Adrenal gland (tissue), 19 donors: ENCODE measurements at places on chromosomes 2 and 18.

GRCh38 chr18:61651145-61651879, 241.5 kb downstream of the RNF152 start:
- no peak for DNase-seq

GRCh38 chr2:30422444-30423040, 24.5 kb upstream of the LCLAT1 start:
- no peak for DNase-seq

DNA sequence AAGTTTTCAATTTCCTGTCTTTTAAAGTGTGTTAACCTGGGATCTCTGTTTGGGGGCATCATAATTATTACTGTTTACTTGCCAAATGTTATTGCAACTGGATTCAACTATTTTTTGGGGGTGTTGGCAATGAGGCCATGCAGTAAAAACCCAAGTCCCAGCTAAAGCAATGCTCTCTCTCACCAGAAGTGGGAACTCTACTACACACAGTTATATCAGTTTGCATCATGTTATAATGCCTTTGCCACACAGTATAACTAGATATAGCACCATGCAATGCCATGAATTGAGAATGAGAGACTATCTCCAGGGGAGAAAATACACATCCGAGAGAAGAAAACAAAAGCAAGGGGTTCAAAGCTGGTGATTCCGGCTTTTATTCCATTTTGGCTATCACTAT, 79.0 kb downstream of the GCA start:
- no peak for DNase-seq

- DNase-seq = no peak
These were observed 104.5 kb upstream of the CDH2 start for GRCh38 chr18:28281400-28281799.

GRCh38 chr2:156673981-156674380, 237.8 kb downstream of the GPD2 start:
- DNase-seq = no peak

DNA sequence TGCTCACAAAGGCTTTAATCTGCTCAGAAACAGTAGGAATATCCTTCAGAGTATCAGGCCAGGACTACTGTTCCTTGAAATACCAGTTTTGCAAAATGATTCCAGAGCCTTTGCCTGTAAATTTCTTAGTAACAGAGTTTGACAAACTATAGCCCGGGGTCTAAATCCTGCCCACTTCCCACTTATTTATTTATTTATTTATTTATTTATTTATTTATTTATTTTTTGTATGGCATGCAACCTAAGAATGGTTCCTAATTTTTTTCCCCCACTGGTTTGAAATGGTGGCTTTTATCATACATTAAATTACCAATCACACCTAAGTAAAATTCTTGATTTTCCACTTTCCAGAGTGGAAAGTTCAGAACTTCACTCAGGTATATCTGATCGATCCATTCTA, 45.6 kb downstream of the KCNG3 start:
- DNase-seq = no peak

DNA sequence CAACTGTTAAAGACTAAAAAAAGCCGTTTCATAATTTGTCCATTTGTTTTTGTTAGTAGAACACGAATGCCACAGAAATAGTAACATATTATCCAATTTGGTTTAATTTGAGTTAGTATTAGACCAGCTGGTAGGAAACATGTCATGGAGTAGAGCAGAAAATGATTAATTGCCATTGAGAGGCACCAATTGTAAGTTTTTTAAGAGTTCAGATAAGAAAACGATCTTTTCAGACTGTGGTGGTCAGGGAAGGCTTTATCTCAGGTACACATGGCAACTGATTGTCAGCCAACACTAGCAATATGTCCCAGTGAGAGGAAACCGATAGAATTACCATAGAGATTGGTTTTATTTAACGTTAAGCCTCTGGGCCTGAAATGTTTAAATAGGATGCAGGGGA, 438.2 kb upstream of the MAP2 start:
- no peak for DNase-seq

DNA sequence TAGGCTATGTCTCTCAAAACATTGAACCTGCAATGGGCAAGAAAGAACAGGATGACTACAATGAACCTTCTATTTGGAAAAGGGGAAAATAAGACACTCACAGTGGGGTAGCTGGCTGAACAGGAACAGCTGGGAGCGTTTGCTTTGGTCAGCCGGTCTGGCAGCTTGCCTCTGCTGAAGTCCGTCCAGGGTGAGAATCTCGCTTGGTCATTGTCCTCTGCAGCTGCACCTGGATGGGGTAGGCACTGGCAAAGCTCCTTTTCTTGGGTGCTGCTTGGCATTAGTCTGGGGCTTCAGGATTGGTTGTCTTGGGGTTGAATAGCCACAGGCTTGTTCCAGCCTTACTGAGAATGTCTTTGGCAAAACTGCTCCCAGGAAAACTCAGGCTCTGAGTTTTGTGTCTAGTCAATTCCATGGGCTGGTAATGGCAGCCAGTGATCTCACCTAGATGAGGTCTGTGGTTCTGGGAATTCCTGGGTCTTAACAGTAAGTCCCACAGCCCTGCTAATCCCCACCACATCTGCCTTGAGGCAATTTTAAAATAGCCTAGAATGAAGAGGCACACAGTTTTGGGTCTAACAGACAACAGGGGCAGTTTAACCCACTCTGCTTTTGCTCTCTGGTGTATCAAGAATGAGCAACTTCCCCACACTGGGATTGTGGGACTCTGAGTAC, 13.4 kb downstream of the NEDD4L start:
- no peak for DNase-seq

- DNase-seq = no peak
These were observed 75.6 kb upstream of the ETAA1 start for GRCh38 chr2:67321588-67321903.

DNA sequence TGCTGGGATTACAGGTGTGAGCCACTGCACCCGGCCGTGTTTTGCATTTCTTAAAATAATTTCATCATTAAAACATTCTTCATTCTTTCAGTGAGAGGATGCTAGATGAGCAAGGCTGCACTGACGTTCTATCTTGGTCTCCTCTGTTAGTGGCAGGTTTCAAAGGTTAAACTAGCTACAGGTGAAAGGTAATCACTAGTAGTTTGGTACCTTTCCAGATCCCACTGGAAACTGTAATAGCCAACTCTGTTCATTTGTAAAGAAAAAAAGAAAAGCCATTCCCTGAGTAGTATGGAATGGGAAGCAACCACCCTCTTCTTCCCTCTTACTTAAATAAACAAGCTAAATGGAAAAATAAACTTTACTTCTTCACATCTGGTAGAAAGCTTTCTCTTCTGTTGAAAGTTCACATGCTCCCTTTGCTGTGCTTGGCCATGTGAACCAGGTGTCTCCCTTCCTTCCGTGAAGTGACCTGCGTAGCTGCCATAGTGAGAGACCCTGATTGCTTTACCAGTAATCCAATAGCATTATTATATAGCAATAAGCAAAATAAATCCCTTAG, 94.0 kb downstream of the GREB1L start:
- no peak for DNase-seq

GRCh38 chr2:220090050-220090449, 462.6 kb downstream of the SLC4A3 start:
- DNase-seq = no peak

- no peak for DNase-seq
These were observed 327.7 kb downstream of the RAD51AP2 start for GRCh38 chr2:17190527-17190926.

DNA sequence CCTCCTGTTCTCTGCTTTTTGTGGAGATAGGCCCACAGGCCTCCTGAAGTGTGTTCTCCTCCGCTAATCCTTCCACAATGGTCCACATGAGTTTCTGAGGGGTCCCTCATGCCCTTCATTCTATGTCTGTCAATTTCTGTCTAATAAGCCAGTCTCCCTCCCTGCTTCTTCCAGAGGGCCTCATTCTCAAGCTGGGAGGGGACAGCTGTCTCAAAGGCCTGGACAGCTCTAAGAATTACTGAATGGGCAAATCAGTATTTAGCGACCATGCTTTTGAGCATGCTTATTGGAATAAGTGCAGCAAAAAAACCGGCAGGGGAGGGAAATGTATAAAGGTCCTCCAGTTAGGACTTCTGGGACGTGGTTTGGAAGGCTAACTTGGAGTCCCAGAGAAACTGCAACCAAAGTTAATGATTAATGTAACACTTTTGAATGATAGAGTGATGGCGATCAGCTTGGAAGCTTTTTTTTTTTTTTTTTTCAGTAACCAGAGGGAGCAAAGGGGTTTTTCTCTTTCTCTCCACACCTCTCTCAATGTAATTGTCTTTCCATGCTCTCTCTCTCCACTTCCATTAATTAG, 890.7 kb upstream of the POU3F3 start:
- DNase-seq = no peak

GRCh38 chr2:143513081-143513480, 383.9 kb downstream of the ARHGAP15 start:
- peak; percentile 26 for DNase-seq

- no peak for DNase-seq
These were observed 221.6 kb downstream of the ALPK2 start for GRCh38 chr18:58407263-58407648.

- DNase-seq = no peak
These were observed 31.8 kb downstream of the CREB1 start for GRCh38 chr2:207561386-207562080.

DNA sequence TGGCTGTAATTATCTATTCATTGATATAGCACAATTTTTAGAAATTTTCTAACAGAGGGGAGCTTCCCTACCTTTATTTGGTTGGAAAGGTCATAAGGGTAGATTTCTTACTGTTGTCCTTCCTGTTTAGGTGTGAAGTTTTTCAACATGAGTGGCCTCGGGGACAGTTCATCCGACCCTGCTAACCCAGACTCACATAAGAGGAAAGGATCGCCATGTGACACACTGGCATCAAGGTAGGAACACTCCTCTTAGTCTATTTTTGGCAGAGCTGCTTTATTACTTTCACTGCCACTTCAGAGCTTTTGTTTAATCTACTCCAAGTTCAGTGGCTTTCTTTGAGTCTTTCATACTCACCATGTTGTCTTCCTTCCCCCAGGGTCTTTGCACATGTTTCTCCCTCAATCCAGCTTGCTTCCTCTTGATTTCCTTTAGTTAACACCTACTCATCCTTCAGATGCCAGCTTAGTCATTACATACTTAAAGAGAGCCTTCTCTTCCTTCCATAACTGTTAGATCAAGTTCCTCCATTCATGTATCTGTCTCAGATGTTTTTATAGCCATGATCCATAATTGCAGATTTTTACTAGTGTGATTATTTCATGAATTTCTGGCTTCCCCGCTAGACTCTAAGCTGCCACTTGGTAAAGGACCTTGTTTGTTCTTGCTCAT, 134.5 kb downstream of the PTRHD1 start:
- no peak for DNase-seq

DNA sequence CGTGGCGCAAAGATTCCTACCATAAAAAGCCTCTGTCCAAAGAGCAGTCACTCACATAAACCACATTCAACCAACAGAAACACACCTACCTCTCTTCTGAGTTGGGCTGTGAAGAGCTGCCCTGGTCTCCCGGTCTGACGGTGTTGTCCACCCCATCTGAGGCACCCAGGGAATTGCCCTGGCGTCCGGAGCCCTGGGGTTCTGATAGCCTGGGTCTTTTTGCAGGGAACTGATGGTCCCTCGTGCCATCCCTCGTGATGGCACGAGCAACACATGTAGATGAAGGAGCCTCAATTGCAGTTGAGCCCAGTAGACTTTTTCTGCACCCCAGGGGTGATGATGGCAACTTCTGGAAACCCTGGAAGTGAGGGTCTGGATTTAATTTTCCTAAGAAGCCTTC, 13.8 kb downstream of the HJURP start:
- DNase-seq = no peak

DNA sequence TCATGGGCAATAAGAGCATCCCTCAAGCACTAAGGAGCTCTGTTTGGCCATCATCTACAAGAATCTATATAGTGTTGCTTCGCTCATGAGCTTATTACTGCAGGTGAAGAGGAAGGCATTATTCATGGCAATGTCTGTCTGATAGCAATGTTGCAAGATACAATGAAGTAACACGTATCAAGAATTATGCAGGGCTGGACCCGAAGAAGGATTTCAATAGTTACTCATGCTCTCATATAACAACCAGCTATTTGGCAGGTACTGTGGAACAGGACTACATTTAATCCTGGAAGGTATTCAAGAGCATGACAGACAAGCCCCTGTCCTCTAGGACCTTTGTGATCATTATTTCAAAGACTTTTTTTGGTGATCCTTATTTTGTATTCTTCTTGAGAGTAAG, 109.6 kb downstream of the LAMA3 start:
- no peak for DNase-seq

GRCh38 chr2:74536166-74536950, 6.6 kb downstream of the HTRA2 start:
- no peak for DNase-seq

GRCh38 chr2:127607399-127607908, 38.5 kb upstream of the GPR17 start:
- DNase-seq = no peak

DNA sequence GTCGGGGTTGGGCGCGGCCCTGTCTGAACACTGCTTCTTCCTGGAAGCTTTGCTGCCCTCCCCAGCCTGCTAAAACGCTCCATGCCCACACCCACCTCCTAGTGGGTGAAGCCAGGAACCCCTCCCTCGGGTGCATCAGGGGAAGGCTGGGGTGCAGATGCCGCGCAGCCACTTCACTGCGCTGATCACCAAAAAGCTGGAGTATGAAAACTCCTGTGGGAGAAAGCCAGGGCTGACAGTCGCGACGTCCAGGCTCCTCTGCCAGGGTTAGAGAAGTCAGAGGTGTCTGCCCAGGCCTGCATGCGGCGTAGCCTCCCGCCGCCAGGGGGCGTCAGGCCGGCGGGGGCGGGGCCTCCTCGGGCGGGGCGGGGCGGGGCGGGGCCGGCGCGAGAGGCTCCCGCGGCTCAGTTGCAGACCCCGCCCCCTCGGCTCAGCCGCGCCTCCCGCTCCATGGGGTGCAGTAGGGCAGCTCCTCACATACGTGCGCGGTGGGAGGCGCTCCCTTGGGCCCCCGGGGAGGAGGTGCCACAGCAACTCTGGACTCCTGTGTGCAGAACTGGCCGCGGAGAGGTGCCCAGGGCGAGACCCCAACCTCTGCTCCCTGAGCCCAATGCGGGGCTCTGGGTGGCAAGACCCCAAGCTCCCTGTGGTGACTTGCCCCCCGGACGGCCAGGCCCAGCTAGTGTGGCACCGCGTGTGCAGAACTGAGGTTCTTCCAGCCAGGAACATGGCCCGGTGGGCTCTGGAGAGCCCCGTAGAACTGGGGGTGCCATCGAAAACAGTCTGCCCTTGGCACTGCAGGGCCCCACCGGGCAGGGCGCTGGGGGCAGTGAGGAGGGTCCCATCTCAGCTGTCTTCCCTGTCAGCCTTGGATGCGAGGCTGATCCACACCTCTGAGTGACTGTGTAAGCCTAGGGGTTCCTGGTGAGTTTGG, 1.8 kb upstream of the RNPEPL1 start:
- peak; percentile 93 for DNase-seq

DNA sequence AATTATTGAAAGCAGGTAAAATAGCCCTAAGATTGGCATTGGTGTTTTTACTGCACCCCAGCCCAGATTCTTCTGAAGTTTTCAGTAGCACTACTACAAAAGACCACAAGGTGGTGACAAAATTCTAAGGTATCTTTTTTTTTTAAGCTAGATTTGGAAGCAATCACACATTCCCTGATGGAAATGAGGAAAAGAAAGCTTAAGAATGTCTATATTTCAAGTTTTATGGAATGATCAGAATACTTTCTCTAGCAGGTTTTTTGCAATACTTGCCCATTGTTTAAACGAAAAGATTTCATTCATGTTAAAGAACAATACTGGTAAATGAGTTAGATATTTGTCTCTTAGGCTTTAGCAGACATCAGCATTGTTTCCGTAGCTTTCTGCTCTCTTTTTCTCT, 32.1 kb upstream of the ZNF638 start:
- no peak for DNase-seq

- peak; percentile 67 for DNase-seq
These were observed 23.9 kb downstream of the SNTG2 start for GRCh38 chr2:974502-974901.
